ENCODE measurements at places on chromosomes 6 and 20.

- DNase-seq = no peak
These were observed 9.1 kb downstream of the MTCH1 start for GRCh38 chr6:36976931-36977330.

- no peak for DNase-seq
These were observed 65.4 kb downstream of the UTRN start for GRCh38 chr6:144350528-144350880.

DNA sequence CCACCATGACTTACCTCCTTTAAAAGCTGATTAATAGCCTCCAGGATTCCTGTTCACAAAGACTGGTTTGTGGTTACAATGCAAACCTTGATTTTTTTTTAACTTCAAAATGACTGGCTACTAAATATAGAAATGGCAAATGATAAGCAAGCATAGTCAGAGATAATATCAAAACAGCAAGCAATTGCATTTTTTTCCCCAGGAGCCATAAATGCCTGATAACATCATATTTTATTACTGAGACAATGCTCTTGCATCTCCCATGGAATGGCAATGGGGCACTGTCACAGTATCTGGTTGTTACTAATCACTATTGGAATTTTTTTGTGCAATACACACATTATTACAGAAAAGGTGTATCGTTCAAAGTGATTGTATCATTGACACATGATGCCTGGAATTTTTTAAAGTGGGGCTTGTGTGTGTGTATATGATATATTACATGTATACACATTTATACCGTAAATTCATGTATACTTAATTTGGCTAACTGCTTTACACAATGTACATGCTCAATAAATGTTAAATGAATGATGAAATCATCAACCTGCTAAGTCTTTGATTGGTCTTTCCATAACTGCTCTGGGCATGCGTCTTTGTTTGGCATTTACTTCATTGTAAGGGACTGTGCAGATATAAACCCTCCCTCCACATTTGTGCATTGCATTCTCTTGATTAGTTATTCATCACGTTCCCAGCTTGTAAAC is 980 bp upstream of the SALL4 start:
- no peak for DNase-seq

DNA sequence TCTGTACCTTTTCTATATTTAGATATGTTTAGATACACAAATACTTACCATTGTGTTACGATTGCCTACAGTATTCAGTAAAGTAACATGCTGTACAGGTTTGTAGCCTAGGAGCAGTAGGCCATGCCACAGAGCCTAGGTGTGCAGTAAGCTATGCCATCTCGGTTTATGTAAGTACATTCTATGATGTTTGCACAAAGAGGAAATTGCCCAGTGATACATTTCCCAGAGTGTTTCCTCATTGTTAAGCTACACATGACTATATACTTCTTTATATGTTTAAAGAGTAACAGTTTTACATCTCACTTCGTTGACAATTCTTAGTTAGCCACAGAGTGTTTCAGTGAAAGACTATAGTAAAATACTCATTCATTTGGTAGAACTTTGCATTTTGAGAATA is 51.5 kb downstream of the SLC35F1 start:
- DNase-seq = no peak

DNA sequence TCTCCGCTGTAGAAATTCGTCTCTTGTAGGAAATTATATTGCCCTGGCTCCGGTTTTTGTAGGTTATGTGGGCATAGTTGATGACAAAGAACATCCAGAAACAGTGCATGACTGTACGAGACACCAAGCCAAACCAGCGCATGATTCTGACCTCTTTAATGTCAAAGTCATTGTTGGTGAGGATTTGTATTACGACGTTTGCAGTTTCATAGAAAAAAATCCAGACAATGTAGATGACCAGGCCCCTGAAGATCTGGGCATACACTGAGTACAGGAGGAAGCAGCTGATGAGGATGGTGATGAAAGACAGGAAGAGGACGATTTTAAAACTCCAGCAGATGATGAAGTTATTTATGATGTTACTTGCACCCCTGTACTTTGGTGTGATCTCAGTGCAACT is 39.1 kb upstream of the TBC1D22B start:
- DNase-seq = no peak

DNA sequence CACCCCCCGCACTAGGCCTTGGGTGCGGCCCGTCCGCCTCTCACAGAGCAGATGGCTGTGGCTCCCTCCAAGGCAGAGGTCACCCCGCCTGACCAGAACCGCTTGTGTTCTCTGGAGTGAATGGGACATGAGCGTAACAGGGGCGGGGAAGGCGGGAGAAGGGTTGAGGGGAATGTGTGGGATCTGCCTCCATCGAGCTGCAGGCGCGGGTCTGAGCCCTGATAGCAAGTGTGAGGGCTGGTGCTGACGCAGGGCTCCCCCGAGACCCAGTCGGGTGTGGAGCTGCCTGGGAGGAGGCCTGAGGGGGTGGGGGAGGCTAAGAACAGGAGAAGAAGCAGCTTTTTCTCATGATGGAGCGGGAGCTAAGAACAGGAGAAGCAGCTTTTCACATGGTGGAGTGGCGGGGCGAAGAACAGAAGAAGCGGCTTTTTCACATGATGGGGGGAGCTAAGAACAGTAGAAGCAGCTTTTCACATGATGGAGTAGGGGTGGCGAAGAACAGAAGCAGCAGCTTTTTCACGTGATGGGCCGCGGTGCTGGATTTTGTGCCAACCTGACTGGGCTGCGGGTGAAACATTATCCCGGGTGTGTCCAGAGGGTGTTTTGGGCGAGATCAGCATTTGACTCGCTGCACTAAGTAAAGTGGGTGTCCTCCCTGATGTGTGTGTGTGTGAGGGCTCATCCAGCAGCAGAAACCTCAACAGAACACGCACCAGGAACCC is 169.3 kb downstream of the TTLL2 start:
- no peak for DNase-seq

GRCh38 chr6:7868926-7869325 is 41.7 kb downstream of the TXNDC5 start:
- no peak for DNase-seq

GRCh38 chr6:45075246-45075645 is 252.9 kb upstream of the RUNX2 start:
- DNase-seq = no peak

GRCh38 chr6:13398069-13398381 is 69.7 kb upstream of the TBC1D7 start:
- no peak for DNase-seq

DNA sequence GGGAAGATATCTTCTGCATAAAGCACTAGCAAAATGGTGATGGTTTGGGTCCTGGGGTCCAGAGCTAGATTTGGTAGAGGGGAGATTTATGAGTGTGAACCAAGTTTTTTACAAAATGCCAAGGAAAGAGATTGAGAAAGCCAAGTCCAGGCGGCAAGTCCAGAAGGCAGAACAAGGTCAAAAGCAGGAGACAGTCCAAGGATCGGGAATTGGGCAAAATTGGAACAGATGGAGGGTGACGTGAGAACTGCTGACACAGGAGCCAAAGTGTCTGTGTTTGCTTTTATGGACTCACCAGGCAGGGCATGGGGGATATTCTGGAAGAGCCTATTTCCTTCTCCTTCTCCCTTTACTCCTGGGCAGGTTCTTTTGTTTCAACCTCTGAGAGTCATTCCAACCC is 4.1 kb downstream of the NHLRC1 start:
- no peak for DNase-seq

- DNase-seq = no peak
These were observed 70.9 kb downstream of the LCA5 start for GRCh38 chr6:79466207-79466834.

DNA sequence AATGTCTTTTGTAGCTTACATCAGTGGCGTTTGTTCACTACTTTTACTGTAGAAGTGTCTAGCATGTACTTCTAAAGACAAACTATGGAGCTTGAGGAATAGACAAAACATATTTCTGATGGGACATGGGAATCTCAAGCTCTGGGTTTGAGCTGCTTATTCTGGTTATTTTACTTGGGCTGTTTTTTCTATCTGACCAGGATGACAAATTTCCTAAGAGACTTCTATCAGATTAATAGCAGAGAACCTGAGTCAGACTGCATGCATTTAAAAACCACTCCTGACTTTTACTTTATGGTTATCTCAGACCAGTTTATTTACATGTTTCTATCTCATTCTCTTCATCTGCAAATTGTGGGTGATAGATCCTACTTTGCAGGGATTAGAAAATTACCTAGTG is 1282.3 kb upstream of the GJE1 start:
- no peak for DNase-seq

DNA sequence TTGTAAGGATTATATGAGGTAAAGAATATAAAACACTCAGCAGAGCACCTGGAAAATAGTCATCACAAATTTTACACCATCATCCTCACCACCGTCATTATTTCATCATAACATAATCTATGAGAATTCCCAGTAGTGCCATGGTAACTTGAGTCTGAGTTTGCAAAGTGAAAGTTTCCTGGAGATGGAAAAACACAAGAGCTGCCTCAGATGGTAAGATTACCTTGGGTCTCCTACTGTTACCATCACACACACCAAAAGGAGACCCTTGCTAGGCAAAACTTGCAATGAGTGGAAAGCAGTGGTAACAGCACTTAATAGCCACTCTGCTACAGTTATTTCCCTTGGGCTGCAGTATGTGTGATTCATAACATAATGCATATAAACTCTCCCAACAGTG is 589.8 kb downstream of the RNF144B start:
- DNase-seq = no peak

GRCh38 chr6:156691018-156691417 is 86.2 kb upstream of the ARID1B start:
- DNase-seq = no peak

DNA sequence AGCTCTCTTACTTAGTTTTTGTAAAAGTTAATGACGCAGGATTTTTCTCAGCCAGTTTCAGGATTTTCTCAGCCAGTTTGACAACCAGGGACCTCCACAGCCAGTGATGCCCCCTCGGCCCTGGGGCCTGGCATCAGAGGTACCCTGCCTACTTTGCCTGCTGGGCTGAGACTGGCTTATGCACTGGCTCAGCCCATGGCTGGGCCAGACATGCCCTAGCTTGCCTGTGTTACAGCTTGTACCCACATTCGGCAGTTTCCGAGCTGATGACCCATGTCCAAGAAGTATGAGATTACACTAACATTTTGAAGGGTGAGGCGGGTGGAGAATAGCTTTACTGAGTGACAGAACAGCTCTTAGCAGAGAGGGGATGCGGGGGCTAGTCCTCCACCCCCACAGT is 406.1 kb upstream of the HSF2 start:
- no peak for DNase-seq

- no peak for DNase-seq
These were observed 340.4 kb downstream of the TPBG start for GRCh38 chr6:82704045-82704444.

GRCh38 chr6:24489881-24490280 is 503 bp upstream of the GPLD1 start:
- no peak for DNase-seq

GRCh38 chr6:40848038-40848437 is 191.0 kb downstream of the UNC5CL start:
- DNase-seq = no peak

Measured in C1 segment of cervical spinal cord (tissue), 14 donors.